NCI-H345 (cell line): ENCODE measurements at places on chromosomes 5 and 9.

GRCh38 chr5:169012450-169012849 is 288.5 kb downstream of the SLIT3 start:
- DNase-seq: no peak

- DNase-seq: no peak
Measured at GRCh38 chr9:9337129-9337528, 1275.7 kb downstream of the PTPRD start.

DNA sequence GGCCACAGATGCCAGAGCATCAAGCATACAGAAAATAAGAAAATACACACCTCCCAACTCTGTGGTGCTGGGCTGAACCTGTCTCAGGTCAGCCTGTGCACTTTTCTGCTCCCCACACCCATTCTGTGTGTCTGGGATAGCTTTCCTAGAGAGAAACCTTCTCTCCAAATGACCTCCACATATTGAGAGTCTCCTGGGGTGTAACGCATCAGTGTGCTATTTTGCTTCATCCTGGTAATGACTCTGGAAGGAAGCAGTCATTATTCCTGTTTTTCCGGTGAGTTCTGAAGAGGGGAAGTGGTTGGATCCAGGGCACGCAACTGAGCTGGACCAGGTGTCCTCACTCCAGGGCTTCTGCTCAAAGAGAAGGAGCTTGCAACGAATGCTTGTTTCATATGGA is 73.2 kb upstream of the SH3PXD2B start:
- DNase-seq: no peak

GRCh38 chr5:9562141-9562540 is 16.3 kb upstream of the SEMA5A start:
- no peak for DNase-seq

- no peak for DNase-seq
Measured at GRCh38 chr5:41656597-41656996, 146.2 kb upstream of the PLCXD3 start.

- DNase-seq: no peak
Measured at GRCh38 chr5:174531782-174532191, 192.6 kb upstream of the MSX2 start.

- DNase-seq: no peak
Measured at GRCh38 chr5:83055166-83055565, 22.0 kb downstream of the TMEM167A start.

DNA sequence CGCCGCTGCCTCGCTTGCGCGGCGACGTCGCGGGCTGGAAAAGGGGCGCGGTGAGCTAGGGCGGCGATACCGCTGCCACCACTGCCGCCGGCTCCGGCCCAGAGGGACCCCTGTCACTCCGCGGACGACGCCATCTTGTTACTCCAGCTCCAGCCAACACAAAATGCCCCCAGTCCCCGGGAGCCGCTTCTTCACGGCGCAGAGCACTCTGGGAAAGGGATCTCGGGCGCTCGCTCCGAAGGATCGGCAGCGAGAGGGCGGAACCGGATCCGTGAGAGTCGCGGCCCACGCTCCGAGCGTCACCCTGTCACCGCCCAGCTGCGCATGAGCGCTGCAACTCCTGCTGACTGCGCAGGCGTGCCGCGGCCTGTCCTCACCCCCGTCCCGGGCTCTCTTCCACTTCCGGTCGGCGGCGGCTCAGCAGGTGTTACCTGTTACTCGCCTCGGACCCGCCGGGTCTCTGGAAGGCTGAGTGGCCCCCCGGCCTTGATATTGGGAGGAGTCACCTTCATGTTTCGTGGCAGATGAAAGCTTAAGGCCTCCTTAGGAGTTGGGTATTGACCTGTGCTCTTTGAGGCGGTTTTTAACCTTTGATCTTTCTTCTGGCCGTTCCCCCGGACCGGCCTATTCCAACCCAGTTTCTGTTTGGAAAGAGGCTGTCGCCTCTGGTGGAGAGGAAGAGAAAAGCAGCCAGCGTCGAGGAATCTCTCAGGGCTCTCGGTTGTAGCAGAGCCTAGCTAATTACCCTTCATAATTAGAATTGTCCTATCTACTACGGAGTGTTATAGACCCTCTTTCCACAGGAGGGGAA is at the start of gene CSNK1A1:
TSS of gene CSNK1A1 (minus strand) at position 213 of the 811 bp plus-strand sequence. CDS start 475 bp downstream, outside the sequence.
- peak; percentile 99 for DNase-seq

DNA sequence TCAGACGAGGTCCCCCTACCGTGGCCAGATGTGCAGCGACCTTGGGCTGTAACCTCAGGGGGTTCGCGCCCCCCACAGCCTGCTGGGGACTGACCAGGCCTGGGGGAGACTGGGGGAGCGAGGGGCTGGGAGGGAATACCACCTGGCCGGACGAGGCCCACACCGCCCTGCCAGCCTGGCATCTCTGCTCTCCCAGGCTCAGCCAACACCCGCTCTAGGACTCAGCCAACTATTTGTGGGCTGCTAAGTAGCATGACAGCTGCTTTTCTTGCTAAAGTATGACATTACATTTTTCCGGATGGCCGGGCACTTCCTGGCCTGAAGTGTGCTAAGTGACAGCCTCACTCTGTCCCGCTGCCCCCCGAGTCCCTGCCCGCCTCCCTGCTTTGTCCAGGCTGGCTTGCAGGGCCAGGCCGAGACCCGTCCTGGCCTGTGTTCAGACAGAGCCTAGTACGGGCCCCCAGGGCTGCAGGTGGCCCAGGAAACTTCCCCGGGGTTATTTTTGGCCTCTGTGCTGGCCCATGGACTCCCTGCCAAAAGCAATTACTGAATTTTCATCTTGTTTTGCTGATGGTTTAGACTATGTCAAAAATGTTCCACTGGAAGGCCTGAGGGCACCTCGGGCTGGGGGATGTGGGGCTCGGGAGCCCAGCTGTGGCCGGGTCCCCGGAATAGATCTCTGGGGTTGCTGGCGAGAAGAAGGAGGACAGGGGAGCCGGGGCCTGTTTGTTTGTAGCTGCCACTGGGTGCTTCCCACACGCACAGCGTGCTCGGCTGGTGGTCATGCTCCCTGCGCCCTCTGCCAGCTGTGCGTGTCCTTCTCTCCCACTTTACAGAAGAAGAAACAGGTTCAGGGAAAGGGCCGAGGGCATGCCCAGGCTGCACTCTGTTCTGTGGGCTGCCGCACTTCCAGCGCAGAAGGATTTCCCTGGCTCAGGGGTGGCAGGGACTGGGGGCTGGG is 13.4 kb upstream of the SLC2A6 start:
- no peak for DNase-seq

DNA sequence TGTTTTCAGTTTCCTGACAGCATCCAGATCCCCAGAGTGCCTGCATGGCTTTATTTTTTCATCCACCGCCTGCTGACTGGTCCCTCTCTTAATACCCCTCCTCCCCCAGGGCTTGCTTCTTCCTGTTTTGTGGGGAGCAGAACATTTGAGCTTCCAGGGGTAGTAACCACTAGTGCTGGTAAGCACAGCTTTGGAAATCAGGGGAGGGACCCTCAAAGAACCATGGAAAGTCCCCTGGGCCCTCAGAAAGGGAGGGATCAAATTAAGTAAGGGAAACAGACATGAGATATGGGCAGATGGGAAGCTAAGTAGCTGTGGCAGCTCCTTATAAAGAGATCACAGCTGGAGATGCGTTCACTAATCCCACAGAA is 26.8 kb downstream of the GRIA1 start:
- no peak for DNase-seq

- no peak for DNase-seq
Measured at GRCh38 chr5:134541736-134542376, 16.4 kb downstream of the JADE2 start.

GRCh38 chr9:126301985-126302603 is 24.5 kb upstream of the MVB12B start:
- DNase-seq: peak; percentile 69

- DNase-seq: no peak
Measured at GRCh38 chr5:464843-465590, 22.0 kb downstream of the EXOC3 start.

GRCh38 chr5:140842798-140843733 is 2.1 kb downstream of the PCDHA8 start:
- no peak for DNase-seq

GRCh38 chr9:72384710-72385485 is 19.9 kb upstream of the ZFAND5 start:
- DNase-seq: no peak

DNA sequence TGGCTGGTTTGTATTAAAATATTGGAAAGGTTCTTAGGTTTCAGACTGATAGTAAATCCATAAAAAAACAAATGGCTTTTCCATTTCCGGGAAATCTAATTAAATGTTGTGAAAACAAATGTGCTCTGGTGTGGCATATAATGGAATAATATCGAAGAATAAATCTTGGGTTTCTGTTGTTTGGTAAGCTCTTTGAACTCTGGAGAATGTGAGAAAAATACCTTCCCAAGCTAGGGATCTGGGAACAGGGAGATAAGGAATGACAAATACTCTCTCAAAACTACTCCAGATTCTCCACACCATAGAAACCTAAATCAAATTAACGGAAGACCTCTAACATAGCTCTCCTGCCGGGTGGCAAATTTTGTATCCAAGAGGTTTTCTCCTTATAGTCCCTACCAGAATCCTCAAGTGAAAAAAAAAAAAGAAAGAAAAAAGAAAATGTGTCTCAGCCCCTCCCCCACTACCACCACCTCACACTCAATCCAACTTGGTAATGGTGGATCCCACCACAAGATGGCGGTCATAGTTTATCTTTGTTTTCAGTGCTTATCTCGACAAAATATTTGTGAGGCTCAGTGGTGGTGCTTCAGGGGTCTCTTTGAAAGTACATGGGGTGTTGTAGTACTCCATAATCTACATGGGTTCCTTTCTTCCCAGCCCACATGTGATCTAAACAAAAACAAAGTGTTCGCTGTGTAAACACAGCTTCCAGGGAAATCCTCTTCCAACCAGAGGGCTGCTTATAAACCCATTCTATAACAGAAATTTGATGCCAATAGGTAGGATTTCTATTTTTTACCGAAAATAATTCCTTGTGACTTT is 54.5 kb upstream of the FST start:
- DNase-seq: peak; percentile 57

GRCh38 chr9:70119786-70120185 is 76.1 kb downstream of the MAMDC2 start:
- no peak for DNase-seq

DNA sequence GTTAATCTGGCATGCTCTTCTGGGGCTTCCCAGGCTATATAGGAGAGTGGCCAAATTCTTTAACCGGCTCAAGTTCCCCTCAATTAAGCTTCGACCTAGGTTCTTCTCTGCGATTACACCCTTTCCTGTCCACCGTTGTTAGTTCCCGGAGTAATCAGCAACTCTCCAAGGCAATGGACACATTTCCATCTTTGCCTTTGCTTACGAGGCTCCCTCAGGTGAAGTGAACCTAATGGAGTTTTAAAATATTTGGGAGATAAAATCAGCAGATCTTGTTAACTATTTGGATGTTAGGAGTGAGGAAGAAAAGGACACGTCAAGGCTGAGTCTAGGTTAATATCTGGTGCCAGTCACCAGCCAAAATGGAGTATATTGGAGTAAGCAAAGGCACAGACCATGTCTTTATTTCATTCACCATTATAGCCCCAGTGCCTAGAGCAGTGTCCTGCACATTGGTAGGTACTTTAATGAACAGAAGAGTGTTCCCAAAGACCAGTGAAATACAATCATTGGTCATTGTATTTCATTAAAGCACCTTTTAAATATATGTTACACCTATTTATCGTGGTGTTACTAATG is 515 bp downstream of the UTP15 start:
- DNase-seq: no peak

DNA sequence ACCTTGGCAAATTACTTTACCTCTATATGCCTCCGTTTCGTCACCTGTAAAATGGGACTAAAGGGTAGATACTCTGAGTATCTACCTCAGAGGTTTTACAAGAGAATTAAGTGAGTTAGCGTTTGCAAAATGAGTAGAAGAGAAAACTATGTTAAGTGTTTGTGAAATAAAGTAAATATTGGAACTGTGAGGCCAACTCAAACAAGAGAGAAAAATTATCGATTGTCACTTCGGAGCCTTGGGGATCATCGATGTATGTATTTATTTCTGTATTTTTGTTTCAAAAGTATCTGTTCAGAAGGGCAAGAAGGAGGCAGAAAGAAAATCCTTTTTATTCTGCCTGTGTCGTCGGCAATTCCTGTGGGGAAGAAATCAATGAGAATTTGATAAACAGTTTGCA is 25.8 kb upstream of the C5orf58 start:
- DNase-seq: no peak

- no peak for DNase-seq
Measured at GRCh38 chr5:181224390-181225229, 1.5 kb downstream of the TRIM41 start.

- DNase-seq: no peak
Measured at GRCh38 chr9:126626127-126626925, 12.6 kb downstream of the LMX1B start.

DNA sequence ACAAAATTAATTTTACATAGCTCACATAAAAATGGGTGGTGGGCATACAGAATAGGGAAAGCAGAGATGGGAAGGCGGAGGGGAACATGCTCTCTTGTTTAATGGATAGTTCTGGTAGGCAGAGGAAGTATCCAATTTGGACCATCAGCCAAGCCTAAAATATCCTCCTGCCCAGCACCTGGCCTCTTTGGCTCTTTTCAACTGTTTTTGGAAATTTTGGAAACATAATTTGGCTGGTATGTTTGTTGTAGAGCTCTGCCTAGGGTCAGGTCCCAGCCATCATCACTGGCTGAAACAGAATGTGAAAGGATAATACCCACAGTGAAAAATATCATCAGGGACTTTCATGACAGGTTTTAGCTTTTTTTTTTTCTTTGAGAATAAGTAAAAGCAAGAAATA is 467.3 kb upstream of the DMAC1 start:
- no peak for DNase-seq

GRCh38 chr5:10501554-10502075 is 59.9 kb downstream of the ROPN1L start:
- no peak for DNase-seq

DNA sequence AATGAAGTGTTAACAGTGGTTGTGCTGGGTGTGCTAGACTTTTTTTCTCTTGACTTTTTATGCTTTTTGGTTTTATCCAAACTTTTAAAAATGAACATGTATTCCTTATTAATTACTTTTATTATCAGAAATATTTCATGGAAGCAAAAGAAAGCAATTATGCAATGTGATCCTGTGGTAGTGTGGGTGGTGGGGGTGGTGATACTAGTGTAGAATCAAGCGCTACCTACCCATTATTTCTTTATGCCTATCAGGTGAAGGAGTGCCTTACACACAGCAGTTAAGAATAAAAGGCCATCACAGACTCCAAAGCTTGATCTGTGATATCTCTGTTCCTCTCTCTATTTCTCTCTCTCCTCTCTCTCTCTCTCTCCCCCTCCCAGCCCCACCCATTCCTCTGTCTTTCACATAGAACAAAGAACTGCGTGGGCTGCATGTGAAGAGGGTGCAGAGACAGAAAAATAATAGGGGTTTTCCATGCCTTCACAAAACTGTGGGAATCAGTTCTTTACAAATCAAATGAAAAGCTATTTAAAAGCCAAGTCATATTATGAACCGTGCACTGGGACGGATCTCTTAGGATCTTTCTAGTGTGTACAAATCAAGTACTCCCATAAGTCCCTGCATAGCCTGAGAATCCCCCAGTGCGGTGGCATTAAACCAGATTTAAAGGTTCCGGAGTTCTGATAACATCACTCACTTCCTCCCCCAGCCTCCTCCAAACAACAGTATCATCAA is 351.2 kb downstream of the RAB3C start:
- no peak for DNase-seq
